ENCODE measurements at places on chromosomes 2 and 18.

DNA sequence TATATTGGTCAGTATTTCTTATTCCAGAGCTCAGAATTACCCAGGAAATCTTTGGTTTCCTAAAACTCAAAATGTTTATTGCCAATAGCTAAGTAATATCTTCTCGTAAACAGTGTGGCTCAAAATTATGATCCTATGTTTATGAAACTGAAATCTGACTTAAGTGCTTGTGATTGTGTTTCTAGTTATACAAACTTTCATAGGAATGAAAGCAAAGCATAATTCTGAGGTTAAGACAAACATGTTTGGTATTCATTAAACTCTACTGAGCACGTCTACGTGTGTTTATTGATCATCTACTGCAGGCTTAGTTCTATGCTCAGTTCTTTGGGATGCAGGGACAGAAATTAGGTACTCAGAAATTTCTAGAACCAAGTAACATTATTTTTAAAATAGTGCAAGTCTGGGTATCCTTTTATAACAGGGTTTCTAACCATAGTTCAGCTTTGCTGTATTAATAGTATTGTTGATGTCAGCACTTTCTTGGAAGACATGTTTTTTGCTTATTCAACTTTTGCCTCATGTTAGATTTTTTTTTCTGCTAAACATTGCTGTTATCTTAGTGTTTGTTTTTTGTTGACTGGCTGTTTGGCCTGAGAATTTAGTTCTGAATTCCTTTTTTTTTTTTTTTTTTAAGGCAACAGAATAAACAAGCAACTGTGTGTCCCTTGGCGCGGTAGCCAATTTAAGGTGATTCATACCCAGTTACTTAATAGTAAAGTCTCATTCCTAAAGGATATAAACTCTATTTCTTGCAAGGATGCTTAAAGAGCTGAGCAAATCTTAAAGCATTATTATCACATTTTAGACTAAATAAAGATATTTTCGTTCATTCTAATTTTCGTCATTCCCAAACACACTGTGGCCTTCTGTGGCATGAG lies 31.3 kb downstream of the PTPRM start:
- no peak for ATAC-seq
- no peaks in the 10 kb centered on the region for H3K27me3 ChIP-seq
- no peak overlapping the region for H3K27ac ChIP-seq
- peaks cover 3% of the 10 kb centered on the region for H3K4me1 ChIP-seq
- no peak overlapping the region for H3K4me3 ChIP-seq

GRCh38 chr18:25256439-25256838 lies 95.5 kb downstream of the ZNF521 start:
- H3K36me3 ChIP-seq = no peaks in the 10 kb centered on the region
- no peaks in the 10 kb centered on the region for H3K27me3 ChIP-seq
- H3K4me1 ChIP-seq = no peaks in the 10 kb centered on the region
- H3K27ac ChIP-seq = no peak overlapping the region

DNA sequence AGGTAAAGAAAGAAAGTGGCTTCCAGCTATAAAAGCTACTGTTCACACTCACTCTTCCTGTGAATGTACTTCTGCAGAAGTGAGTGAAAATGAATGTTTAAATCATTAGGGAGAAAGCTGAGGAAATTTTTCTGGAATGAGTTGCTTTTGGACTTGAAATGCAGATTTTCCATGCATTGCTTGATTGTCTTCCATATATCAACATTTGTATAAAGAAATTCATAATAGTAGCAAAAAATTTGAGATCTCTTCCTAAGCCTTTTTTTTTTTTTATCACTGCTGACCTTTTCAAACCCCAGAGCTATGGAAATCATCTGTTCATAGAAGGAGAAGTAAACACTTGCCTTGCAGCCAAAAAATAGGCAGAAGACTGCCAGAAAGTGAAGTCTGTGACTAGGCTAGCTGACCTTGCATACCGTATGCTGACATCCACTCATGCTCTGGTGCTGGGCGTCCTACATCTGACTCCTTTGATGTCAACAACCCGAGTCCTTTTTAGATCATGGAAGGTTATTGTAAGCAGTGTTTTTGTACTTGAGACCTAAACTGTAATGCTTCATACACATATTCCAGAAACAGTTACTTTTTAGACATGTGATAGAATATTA lies 154.5 kb upstream of the RASGRP3 start:
- peak; percentile 42 for ATAC-seq
- H3K36me3 ChIP-seq = no peaks in the 10 kb centered on the region
- peak overlapping the region; percentile 91 for H3K27ac ChIP-seq
- peak overlapping the region; percentile 68 for H3K4me3 ChIP-seq

- peaks cover 10% of the 10 kb centered on the region for H3K36me3 ChIP-seq
- ATAC-seq = no peak
- H3K4me3 ChIP-seq = no peak overlapping the region
- H3K27me3 ChIP-seq = no peaks in the 10 kb centered on the region
- H3K4me1 ChIP-seq = no peaks in the 10 kb centered on the region
Measured at GRCh38 chr18:37162551-37162950, 333.6 kb downstream of the KIAA1328 start.

DNA sequence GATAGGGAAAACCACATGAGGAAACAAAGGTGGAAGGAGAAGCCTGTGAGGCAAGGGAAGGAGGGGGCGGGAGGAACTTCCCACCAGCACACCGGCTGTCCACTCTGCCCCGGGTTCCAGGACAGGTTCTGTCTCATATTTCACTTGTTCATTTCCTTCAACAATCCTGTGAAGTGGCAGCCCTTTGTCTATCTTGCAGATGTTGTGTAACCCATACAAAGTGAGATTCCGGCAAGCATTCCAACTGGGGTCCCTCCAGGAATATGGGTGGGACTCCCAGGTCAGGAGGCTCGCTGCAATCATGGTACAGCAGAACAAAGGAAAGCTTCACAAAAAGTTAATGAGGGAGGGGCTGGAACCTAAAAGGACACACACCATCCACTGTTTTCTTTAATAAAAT lies 271.3 kb upstream of the PXDN start:
- no peak overlapping the region for H3K27ac ChIP-seq
- no peak overlapping the region for H3K4me3 ChIP-seq
- no peak for ATAC-seq
- no peaks in the 10 kb centered on the region for H3K4me1 ChIP-seq

DNA sequence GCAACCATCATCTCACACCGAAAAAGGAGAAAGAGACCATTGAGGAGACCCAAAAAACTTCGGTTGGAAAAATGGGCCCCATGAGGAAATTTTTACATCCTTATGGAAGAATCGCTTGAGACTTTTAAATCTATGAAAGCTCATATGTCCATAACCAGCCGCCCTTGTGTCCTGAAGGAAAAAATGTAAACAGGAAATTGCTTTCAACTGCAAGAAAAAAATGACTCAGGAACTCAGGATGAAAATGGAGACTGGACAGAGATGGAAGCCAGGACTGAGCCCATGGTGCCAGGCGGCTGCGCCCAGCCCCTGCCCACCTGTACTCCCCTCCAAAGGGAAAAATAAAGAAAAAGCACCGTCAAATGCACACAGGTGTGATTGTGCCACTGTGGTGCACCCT lies 81.5 kb upstream of the SLC66A3 start:
- peaks cover 16% of the 10 kb centered on the region for H3K27me3 ChIP-seq
- H3K4me1 ChIP-seq = peaks cover 9% of the 10 kb centered on the region

- no peak overlapping the region for H3K4me3 ChIP-seq
- H3K27ac ChIP-seq = no peak overlapping the region
- no peaks in the 10 kb centered on the region for H3K27me3 ChIP-seq
- no peak for ATAC-seq
- H3K4me1 ChIP-seq = no peaks in the 10 kb centered on the region
Measured at GRCh38 chr18:12686100-12686499, 16.4 kb downstream of the CEP76 start.

DNA sequence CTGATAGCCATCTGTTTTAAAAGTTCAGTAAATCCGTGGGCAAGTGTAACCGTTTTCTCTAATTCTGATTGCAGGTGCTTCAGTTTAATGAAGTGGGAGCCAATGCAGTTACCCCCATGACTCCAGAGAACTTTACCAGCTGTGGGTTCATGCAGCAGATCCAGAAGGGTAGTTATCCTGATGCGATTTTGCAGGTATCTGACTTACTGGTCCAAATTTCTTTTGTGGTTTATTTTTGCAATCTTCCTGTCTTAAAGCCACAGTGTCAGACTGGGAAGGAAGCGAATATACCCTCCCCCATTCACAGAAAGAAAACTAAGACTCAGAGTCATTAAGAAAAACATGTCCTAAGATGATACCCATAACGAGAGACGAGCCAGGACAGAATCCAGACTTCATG lies 7.7 kb downstream of the SERPINB2 start:
- H3K4me3 ChIP-seq = no peak overlapping the region
- peaks cover 7% of the 10 kb centered on the region for H3K27me3 ChIP-seq
- no peak overlapping the region for H3K27ac ChIP-seq
- no peaks in the 10 kb centered on the region for H3K4me1 ChIP-seq

DNA sequence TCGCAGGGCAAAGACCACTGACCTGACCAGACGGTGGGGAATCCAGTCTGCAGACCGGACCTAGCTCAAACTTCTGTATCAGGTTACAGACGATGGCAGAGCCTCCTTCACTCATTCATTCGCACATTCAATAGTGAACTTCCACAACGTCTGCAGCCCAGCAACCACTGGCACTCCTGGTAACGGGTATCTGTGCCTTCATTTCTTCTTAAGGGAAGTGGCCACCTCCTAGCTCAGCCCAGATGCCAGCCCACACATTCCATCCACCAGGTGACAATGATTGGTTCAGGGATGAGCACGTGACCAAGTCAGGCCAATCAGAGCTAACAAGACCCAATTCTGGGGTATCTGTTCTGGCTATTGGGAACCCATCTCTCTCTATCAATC lies 15.9 kb upstream of the ARMC9 start:
- H3K4me1 ChIP-seq = peaks cover 7% of the 10 kb centered on the region
- no peak overlapping the region for H3K27ac ChIP-seq
- ATAC-seq = no peak
- H3K4me3 ChIP-seq = no peak overlapping the region
- H3K27me3 ChIP-seq = no peaks in the 10 kb centered on the region
- no peaks in the 10 kb centered on the region for H3K36me3 ChIP-seq

DNA sequence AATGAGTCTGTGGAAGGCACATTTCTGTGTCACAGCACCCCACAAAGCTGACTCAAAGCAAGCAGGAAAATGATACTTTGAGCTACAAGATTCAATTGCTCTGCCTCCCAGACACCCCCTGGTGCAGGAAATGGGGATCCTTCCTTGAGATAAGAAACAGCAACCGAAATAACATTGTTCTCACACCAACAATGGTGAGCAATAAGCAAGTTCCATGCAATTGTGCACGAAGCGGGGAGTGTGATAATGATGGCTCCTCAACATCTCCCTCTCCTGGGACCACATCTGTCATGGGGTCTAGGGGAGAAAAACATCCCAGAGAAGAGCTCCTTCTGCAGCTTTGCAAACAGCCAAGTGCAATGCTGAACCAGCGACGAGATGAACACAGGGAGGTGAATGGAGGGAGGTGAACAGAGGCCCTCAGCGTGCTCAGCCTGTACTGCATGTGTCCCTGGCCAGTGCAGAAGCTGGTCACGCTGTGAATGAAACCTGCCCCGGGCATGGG lies 67.7 kb downstream of the PDCL3 start:
- peak; percentile 89 for ATAC-seq
- H3K4me1 ChIP-seq = peaks cover 28% of the 10 kb centered on the region
- H3K4me3 ChIP-seq = peak overlapping the region; percentile 58
- peak overlapping the region; percentile 75 for H3K27ac ChIP-seq
- no peaks in the 10 kb centered on the region for H3K36me3 ChIP-seq

DNA sequence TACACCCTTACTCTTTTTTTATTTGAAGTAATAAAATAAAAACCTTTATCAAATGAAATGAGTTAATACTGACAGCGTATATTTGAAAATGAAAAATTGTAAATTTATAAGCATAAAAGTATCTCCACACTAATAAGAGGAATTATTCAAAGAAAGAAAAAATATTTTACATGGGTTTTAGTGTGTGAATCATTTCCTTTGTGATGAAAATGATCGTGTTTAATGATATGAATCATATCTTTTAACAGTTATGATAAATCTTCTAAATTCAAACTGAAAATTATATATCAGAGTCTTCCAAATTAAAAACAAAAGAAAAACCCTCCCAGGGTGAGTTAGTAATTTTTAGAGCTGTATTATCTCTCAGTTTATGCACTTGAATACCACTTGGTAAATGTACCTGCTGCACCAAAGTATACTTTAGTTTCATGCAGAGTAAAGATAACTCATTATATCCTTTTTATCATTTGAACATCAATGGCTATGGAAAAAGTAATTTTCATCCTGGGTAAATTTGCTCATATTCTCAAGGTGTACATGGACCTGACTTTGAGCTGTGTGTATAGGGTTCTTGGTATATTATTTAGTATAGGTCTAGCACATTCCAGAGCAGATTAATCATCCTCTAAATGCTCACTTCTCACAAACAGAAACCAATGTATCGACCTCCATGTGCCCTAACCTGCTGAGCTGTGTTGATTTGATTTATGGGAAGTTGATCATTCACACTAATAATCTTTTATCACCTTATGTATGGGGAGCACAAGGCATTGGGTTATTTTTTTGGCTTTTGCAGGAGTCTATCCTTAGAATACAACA lies 98.7 kb upstream of the VWC2L start:
- H3K36me3 ChIP-seq = no peaks in the 10 kb centered on the region
- no peaks in the 10 kb centered on the region for H3K27me3 ChIP-seq
- H3K4me3 ChIP-seq = no peak overlapping the region
- ATAC-seq = no peak

- no peaks in the 10 kb centered on the region for H3K27me3 ChIP-seq
- no peak overlapping the region for H3K4me3 ChIP-seq
- no peaks in the 10 kb centered on the region for H3K4me1 ChIP-seq
- no peak overlapping the region for H3K27ac ChIP-seq
Measured at GRCh38 chr2:29219374-29219773, 104.2 kb downstream of the CLIP4 start.

DNA sequence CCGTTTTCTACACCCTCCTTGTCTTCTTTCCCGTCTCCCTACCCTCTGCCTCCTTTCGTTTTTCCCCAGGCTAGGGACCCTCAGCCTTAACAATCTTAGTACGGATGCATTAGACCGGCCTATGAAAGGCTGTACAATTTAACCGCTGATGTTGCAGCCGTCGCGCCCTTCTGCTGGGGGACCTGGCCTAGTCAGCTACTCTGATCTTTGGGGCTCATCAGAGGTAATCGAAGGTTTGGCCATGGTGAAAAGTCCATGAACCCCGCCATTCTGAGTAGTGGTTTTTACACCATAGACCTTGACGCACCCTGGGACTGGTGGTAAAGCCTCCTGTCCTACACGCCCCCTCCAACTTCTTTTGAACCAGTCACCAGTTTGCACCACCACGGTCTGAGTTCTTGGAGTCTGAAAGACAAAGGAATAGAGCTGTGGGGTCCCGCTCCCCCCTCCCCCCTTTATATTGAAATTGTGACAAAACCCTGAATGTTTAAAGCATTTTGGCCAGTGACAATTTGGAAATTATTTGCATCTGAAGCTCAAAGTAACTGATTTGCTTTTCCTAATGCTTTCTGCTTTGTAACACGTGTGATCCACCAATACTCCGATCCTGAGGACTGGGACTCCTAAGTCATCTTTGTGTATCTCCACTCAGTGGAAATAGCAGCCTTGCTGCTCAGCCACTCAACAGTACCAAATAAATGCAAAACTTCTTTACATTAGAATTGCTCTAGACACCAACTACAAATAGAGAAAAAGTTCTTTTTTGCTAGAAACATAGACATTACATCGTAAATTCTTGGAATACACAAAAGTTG lies 642 bp upstream of the SRSF7 start:
- H3K36me3 ChIP-seq = peaks cover 53% of the 10 kb centered on the region
- H3K27ac ChIP-seq = peak overlapping the region; percentile 100
- peak overlapping the region; percentile 99 for H3K4me3 ChIP-seq
- peak; percentile 33 for ATAC-seq
- H3K4me1 ChIP-seq = peaks cover 30% of the 10 kb centered on the region

Data from activated T-helper 17 cell treated with anti-CD3 and anti-CD28 coated beads, Interleukin-2, amount 50 U/mL, for 72 hours (primary cell).